Fibroblast of lung (primary cell): ENCODE measurements at places on chromosomes 1 and 21. TPM values are rescaled to one million over a fixed set of nuclear protein-coding genes. Genes with fewer than 3 reads are reported as not detected.

The ESPN gene
- not detected in 2 replicates for total RNA-seq

The KRTAP12-2 gene
- not detected in 2 replicates for total RNA-seq

The SLC25A34 gene
- total RNA-seq: 0.77 and 0.83 TPM in 2 replicates

The IRF6 gene
- total RNA-seq: under 0.01 and 0.66 TPM in 2 replicates

The RGSL1 gene
- not detected in 2 replicates for total RNA-seq

The NUF2 gene
- 0.51 and 4.6 TPM in 2 replicates for total RNA-seq

The MRPL37 gene
- total RNA-seq: 39.3 and 43.6 TPM in 2 replicates

The BEND5 gene
- total RNA-seq: 0.77 TPM in 1 of 2 replicates, not detected in the other

The CELSR2 gene
- total RNA-seq: 3.1 and 3.5 TPM in 2 replicates

The MAPKAPK2 gene
- 31.3 and 51.9 TPM in 2 replicates for total RNA-seq

The ADORA1 gene
- total RNA-seq: 1.5 and 10.8 TPM in 2 replicates

The RHBDL2 gene
- total RNA-seq: 0.26 and 1.5 TPM in 2 replicates
